ENCODE measurements at places on chromosomes 3 and 15.

DNA sequence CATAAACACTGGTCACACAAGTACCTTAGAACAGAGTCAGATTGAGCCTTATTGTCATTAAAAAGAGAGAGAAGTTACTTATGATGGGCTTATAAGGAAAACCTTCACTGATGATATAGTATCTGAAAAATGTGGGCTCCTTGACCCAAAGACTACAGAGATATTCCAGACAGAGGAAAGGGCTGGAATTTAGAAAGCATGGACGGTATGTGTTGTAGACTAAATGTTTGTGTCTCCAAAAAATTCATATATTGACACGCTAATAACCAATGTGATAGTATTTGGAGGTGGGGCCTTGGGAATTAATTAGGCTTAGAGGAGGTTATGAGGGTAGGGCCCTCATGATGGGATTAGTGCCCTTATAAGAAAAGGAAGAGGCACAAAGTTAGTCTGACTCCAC, 61.0 kb upstream of the DAZL start:
- DNase-seq = no peak

GRCh38 chr3:50848308-50848707, 173.6 kb downstream of the DOCK3 start:
- no peak for DNase-seq

DNA sequence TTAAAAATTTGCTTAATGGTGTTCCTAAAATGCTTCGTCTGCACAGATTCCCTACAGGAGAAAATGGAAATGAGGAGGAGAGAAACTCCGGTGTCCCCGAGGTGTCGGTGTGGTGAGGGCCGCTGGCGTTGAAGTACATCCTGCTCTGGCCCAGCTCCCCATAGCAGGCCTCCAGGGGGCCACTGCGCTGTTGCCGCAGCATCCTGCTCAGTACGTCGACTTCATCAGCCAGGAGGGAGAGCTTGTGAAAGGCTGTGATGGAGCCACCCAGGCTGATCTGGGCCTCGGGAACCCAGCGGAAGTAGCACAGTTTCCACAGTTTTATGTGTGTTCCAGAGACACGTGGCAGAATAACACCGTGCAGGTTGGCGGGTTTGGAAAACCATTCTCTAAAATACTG, 37.8 kb downstream of the FAN1 start:
- no peak for DNase-seq

- no peak for DNase-seq
These were observed 10.9 kb upstream of the IL1RAP start for GRCh38 chr3:190502946-190503345.

DNA sequence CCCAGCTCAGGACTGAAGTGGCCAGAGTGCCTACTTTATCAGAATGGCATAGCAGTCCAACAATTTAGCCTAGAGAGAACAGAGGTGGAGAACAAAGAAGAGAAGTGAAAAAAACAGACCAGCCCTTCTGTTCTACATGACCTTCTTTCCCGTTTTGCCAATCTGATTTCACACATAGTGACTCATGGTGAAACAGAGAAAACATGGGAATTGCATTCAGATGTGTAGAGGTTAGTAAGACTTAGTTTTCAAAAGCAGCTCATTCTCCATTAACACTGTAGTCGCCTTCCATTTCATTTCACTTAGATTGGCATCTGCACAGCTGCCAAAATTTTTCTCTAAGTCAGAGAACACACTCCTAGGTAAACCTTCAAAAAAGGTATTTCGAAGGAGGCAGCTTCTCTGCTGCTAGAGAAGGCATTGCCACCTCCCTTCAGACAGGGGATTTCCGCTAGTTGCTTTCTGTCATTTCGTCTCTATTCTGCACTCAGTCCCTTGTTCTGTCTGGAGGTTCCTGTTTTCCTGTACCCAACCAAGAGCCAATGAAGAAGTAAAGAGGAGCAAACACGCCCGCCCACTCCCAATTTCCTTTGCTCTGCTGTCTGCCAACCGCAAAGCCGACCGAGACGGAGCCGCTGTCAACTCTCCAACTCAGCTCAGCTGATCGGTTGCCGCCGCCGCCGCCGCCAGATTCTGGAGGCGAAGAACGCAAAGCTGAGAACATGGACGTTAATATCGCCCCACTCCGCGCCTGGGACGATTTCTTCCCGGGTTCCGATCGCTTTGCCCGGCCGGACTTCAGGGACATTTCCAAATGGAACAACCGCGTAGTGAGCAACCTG, at the start of gene ARL6IP5:
Gene ARL6IP5, plus strand, starts transcription at position 612 of the 842 bp plus-strand sequence. Its CDS starts 111 bp downstream, at position 723.
- DNase-seq = peak; percentile 93

DNA sequence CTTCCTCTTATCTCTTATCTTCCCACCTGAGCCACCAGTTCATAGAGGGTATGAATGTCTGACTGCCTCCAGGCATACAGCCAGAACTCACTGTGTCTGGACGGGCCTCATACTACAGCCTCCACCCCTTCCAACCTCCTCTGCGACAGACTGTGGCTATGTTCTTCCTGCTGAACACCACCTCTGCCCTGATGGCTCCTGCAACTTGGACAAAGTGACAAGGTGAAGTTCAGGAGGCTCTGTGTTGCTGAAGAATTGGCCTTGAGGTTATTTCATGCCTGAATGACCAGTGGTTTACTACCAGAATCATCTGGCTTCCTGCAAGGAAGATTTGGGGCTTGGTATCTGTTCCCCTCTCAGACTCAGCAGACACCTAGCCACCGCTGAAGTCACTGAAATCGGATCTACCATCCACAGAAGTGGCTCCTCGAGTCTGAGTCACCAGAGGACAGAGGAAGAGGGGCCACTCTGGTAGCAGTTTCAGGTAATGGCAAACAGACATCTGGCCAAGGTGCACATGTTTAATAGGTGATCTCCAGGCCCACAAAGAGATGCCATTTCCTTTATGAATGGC, 14.2 kb upstream of the ULK3 start:
- DNase-seq = no peak

DNA sequence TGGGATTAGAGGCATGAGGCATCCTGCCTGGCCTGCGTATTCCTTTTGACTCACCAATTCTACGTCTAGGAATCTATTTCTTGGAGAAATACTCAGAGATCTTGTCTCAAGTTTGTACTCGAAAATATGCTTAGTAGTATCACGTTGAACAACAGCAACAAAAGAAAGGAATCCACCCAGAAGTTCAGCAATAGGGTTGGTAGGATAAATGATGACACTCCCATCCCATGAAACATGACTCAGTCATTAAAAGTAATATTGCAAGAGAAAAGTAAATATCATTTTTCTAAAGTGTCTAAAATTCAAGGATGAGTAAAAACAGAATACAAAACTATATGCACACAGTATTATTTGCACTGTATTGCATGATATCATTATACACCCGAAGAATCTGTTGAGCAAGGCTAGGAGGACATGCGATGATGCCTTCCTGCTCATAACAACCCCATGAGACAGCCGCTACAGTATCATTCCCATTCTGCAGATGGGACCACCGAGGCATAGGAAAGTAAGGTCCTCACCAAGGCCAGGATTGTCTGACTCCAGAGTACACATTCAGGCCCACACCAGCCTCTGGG, 61.5 kb downstream of the SLC6A1 start:
- DNase-seq = no peak

DNA sequence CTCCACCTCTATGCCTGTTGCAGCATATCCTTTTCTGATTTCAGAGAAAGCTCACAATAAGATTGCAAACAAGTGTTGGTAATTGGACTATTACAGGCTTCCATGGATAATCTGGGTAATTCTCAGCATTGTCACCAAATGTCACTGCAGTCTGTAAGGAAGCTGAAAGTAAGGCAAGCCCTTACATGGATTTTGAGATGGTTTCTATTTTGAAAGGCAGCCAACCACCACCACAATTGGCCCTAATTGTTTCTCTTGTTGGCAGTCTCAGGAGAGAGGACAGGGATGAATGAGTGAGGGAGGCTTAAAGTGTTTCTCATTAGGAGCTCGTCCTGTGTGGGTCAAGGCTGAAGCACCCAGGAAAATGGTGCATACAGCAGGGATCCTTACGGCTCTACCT, 879.9 kb downstream of the TUSC7 start:
- no peak for DNase-seq

DNA sequence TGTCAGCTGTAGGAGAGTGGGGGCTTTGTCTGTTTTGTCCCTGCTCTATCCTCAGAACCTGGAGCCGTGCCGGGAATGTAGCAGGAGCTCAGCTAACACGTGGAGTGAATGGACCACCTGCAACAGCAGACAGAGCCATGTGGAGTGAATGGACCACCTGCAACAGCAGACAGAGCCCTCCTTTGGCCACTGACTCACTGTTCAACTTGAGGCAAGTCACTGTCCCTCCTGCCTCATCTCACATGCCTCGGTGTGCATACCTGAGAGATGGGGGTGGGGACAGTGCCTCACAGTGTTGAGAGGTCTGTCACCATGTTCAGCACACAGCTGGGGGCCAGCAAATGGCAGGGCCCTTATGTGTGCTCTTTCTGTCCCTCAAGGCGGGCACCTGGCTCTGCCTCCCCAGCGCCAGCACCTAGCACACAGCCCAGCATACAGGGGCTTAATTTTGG, 27.9 kb downstream of the FEM1B start:
- DNase-seq = no peak

DNA sequence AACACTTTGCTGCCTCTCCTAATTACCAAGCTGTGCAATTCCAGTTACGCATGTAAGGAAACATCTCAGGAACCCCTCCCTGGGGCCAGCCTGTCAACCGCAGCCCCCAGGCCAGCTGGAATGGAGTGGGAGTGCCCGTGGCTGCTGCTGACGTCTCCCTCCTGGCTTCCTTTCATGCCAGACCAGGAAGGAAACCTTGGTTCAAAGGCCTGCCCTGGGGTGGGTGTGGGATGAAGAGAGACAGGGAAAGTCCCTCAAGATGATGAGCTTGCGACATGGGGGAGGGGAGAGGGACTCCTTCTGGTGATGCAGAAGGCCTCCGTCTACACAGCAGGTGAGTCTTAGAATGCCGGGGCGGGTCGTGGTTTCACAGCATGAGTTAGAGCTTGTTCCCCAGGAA, 11.4 kb upstream of the CYP11A1 start:
- DNase-seq = no peak

DNA sequence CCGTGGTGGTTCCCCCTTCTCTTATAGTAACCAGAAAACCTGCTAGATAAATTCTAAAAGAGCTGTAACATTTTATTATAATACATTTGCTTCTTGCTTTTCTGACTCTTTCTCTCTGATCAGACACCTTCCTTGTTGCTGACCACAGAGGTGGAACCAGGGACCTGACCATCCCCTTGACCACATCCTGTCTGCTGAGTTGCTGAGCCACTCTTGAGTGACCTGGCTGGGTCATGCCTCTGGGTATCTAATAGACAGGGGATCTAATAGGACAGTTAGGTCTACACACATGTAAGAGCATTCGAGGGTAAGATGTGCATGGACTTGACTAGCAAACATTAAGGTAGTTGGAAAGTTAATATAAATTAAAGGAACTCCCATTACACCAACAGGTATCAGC, 22.8 kb upstream of the TRIM59 start:
- DNase-seq = no peak

All from CD4-positive, alpha-beta T cell treated with Interleukin-15 for 4 hours (primary cell).